ENCODE measurements at places on chromosomes 2 and 18.

DNA sequence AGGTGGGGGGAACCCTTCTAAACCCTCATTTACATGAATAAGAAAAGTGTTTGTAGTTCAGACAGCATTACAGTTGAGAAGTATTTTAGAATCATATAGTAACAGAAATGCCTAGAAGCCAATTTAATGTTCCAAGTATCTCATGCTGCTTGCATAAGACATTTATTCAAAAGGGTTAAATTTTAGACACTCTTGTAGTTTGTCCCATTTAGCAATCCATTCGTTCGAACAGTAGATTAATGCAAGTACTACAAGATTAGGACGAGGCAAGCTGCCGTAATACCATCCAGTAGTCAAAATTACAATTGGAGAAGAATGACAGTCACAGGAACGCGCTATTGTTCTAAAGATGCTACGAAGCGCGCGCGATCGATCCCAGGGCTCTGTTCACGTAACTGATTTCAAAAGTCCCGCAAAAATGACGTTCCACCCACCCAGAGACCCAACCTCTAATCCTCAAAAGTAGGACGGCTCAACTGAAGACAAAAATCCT lies 1.2 kb downstream of the TMEM237 start:
- peak; percentile 84 for DNase-seq

DNA sequence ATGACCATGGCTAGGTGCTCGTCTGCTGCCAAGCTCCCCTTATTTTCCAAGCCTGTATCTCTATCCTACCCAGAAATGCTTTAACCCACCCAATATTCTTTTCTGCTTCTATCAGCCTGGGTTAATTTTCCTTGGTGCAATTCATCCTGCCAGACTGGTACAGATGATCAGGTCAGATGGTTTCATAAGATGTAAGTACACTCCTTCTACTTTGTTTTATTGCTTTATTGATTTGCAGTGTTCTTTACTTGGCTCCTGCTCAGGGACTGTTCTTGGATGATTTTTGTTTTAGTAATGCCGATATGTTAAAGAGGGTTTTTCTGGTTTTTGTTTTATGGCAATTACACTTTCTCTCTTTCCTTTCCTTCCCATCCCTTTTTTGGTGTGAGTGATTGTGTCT lies 2.4 kb upstream of the SGO2 start:
- DNase-seq = no peak

DNA sequence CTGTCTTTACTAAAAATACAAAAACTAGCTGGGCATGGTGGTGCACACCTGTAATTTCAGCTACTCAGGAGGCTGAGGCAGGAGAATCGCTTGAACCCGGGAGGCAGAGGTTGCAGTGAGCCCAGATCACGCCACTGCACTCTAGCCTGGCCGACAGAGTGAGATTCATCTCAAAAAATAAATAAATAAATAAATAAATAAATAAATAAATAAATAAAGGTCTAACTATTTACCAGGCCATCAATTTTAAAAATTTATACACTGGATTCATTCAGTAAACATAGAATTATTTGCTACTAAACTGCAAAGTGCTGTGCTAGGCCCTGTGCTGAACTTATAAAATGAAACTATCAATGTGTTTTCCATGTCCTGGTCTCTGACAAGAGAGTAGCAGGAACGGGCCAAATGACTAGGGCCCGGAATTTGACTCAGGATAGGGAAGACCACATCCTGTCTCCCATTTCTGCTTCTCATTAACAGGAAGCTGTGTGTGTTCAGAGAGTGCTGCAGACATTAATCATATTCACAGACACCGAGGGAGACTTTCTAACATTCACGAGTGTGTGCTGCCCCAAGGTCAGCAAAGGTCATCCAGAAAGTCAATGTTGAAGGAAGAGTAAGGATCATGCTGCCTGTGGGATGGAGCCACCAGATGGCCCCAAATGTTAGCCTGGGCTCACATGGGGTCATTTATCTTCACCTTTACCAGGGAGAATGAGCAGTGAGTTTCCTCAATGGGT lies 95.8 kb downstream of the SPP2 start:
- no peak for DNase-seq

DNA sequence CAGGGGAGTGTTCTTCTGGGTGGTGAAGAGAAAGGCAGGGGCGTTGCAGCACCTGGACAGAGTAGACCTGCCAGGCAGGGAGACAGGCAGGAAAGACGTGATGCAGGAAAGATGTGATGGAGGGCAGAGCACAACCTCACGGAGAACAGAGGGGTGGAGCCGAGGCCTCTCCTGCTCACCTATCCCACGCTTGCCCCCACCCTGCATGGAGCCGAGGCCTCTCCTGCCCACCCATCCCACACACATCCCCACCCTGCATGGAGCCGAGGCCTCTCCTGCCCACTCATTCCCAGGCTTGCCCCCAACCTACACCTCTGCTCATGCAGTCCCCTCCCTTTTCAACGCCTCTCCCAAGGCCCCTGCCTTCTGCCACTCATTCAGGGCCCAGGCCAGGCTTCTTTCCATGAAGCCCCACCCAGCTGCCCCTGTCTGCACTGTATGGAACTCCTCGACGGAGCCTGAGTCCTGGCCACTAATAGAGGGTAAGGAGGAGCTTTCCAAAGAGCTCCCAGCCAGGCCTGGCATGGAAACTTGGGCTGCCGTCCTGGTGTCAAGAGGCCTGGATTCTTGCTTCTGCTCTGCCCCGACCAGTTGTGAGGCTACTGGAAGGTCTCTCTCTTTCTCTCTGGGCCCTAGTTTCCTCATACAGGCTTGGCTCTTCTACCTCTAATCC lies 32.0 kb upstream of the LOXHD1 start:
- no peak for DNase-seq

DNA sequence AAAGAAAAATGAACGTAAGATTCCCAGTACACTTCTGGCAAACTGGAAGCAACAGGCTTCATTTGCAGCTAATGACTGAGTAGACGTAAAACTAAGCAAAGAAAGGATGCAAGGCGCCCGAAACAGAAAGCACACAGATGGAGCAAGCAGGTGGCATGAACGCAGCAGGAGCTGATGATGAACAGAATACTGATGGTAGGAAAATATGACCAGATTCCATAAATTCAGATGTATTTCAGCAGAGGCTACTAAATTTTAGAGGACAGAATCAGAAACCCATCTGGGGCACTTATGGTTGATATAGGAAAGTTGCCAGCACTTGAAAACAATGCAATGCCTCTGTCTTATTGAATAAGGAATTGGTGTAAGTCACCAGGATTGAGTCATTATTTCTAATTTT lies 658.7 kb upstream of the LINC00305 start:
- DNase-seq = no peak

- no peak for DNase-seq
These were observed 872.0 kb upstream of the CNTNAP5 start for GRCh38 chr2:123153041-123153440.

GRCh38 chr2:56049233-56049845 lies 125.8 kb upstream of the EFEMP1 start:
- no peak for DNase-seq

DNA sequence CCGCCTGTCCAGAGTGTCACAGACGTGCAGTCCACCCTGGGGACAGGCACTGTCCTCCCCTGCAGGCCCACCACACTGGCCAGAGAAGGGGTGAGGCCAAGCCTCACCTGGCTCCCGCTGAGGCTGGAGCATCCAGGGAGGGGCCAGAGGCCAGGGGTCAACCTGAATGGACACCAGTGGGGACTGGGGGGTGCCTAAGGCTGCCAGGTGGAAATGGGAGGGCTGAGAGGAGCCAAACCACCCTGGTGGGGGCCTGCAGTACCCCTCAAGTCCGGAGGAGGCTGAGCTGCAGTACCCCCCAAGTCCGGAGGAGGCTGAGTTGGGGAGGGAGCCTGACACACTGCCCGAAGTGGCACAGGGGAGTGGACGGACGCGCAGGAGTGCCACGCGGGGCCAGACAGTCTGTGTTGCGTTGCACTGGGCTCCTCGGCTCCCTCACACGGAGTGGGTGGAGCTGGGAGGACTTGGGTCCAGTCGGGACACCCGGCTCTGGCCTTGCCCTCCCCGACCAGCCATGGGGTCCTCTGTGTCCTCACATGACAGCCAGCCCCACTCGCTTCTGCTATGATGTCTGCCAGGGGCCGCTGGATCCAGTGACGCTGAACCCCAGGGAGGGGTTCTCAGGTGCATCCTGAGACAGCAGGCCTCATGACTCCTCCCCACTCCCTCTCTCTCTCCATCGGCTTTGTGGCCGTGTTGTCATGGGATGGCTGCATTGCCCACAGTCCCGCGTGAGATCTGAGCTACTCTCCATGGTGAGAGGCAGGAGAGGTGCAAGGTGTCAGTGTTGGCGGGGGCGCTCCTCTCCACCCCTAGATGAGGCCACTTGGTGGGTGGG lies 22.3 kb upstream of the GPC1 start:
- no peak for DNase-seq

DNA sequence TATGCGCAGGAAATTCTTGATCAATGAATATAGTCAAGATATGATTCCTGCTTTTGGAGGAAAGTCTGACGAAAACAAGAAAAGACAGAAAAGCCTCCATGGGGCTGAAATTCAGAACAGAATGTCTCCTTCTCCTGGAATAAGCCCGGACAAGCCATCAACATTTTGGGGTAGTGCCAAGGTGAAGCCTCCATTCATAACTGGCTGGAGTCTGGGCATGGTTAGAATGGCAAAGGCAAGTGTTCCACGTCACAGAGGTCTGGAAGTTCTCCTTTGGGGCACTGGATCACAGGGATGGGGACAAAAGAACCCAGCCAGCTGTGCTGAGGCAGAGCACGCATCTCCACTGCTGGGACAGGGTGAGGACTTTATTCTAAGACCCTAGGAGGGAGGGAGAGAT lies 505.7 kb downstream of the CMPK2 start:
- no peak for DNase-seq
